ENCODE measurements at places on chromosomes 6 and 20.

DNA sequence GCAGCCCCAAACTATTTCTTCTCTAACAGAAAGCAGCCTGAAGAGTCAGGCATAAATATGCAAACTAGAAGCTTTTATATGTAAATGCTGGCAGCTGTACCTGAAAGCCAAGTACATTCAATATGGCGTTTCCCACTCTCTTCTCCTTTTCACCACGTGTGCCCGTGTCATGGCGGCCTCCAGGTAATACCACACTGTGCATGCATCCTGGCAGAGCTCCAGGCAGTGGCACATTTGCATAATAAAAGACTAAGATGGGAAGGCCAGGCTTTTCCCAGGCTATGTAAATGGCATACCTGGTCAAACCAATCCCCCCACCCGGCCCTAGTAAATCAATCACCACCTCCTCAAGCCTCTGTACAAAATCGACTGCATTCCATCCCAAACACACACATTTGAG lies 120.6 kb downstream of the MMUT start:
- DNase-seq: no peak

DNA sequence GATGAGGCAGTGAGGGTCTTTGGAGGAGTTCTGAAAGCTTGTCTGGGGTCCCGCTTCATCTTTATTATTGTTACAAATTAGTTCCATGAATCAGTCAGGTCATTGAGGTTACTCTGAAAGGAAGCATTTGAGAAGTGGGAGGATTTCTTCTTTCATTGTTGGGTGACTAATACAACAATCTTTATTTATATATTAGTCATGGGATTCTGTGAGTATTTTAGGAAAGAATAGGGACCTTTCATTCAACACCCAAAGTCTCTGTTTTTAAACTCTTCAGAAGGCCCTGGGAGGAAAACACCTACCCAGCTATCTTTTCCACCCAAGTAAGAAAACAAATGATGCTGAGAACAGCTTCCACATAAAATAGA lies 98.3 kb downstream of the SOD2 start:
- DNase-seq: no peak

DNA sequence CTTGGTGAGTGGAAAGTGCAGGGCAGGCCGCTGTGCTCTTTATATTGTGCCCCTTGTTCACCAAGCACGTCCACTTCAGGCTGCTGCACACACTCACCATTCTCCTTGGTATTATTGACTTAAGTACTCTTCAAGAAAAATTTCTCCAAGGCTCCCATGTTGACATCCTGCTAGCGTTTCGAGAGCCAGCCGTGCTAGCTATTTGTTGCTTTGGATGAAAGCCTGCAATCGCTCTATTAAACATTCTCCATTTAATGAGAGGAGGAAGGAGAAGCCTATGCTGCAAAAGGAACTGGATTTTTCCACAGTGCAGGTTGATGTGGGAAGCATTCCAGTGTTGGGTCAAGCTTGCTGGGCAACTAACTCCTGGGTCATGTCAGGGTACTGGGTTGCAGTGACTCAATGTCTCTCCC lies 113.5 kb downstream of the CD83 start:
- DNase-seq: no peak

- peak; percentile 81 for DNase-seq
Observed at GRCh38 chr20:62668441-62669027, 26.2 kb downstream of the SLCO4A1 start.

GRCh38 chr20:54139188-54139587 lies 34.6 kb downstream of the CYP24A1 start:
- no peak for DNase-seq

GRCh38 chr6:79170959-79171358 lies 63.5 kb downstream of the HMGN3 start:
- no peak for DNase-seq

All from transverse colon (tissue), 4 donors.